ENCODE measurements at places on chromosomes 5 and 9. TPM values are rescaled to one million over a fixed set of nuclear protein-coding genes. Genes with fewer than 3 reads are reported as not detected.
A peak's percentile ranks its signal among the peaks of the same experiment; 100 is the strongest.

DNA sequence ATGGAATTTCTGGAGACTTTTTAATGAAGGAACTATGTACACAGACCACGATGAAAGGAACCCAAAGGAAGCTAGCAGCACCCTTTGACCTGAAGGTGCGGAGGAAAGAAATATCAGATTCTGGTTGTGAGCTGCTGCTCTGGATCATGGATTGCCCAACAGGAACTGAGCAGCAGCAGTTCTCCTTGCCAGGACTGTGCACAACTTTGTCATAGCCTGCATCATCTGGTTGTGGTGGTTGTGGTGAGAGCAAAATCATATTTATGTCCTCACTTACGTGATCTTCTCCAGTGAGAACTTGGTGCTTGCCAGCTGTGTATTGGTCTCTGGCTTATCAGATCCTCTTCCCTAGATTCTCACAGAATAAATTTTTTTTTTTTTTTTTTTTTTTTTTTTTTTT lies 70.7 kb upstream of the LPAR1 start:
- no peak for DNase-seq

- peak; percentile 90 for DNase-seq
Measured at GRCh38 chr9:137551264-137552021, at the start of gene MRPL41. Gene MRPL41, plus strand, starts transcription at chr9:137551879. Its CDS starts 203 bp downstream, at chr9:137552082.

PTGDS gene
- 24.2 TPM for polyA plus RNA-seq

GRCh38 chr5:77972469-77973252 lies 196.5 kb upstream of the TBCA start:
- DNase-seq = no peak

DNA sequence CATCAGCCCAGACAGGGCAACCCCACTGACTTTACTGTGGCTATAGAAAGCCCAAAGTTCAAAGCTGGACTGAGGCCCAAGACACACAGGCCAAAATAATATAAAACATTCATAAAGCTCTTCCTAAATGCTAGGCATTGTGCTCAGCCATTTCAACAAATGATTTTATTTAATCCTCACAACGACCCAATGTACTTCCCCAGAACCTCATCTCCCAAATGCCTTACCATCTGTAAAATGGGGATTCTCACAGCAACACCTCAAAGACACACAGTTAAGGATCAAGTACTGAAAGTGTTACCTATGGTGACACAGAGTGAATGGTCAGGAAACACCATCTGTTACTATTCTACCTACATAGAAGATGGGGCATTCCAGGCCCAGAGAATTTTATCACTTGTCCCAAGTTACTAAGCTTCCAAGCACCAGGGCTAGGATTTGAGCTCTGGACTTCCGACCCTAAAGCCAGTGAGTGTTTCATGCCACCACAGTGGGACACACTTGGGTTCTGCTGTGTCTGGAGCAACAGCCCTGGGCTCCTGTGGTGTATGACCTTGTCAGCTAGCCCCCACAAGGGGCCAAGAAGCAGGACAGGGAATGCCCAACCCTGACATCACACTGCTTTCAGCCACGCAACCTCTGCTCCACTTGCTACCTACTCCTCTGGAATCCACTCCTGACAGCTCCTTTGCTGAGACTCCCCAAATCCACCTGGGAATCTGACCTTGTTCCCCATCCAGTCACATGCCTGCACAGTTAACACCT lies 15.1 kb downstream of the SHB start:
- no peak for DNase-seq
